Stimulated activated CD4-positive, alpha-beta T cell treated with anti-CD3 and anti-CD28 coated beads, Interleukin-1b, Interleukin-23, amount 100 ng/mL, for 1 hour (primary cell): ENCODE measurements at places on chromosomes 1 and 21.

DNA sequence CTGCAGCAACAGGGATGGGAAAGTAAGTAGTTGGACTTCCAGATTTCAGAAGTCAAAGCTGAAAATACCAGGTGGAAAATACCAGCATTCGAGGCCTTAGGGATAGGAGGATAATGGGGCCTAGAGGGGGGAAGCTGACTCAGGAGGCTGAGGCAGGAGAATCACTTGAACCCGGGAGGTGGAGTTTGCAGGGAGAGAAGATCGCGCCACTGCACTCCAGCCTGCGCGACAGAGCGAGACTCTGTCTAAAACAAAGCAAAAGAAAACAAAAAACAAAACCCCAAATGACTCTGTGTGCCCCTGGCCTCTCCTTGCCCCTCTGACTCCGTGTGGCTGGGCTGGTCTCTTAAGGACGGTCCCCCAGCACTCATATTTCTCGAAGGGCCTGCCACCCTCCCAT lies 3.4 kb downstream of the SH2D2A start:
- no peak for DNase-seq

DNA sequence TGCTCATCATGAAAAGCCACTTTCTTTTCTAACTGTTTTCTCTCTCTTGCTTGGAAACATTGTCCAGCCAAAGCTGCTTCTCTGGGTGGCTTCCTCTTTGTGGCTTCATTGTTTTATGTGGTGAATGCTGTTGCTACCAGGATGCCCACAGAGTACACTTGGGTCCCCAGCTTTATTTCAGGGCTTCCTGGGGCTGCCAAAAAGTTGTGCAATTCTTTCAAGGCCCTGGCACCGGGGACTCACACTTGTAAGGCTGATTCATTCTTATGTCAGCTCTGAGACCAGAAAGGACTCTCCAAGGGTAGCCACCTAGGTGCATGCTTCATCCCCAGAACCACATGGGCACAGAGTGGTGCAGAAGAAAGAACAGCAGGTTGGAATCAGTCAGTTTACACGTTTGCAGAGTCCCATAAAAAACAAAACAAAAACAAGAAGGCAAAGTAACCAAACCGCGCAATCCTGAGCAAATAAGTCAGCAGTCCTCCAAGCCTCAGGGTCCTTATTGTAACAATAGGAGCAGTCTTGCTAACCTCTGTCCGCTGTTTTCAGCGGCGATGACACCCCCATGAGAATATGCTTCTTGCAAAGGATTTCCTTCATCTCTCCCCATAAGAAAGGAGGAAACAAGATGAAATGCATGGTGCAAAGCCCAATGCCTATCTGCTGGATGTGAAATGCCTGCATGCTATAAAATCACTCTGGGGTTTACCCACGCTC lies 89.9 kb upstream of the SSX2IP start:
- DNase-seq: no peak

DNA sequence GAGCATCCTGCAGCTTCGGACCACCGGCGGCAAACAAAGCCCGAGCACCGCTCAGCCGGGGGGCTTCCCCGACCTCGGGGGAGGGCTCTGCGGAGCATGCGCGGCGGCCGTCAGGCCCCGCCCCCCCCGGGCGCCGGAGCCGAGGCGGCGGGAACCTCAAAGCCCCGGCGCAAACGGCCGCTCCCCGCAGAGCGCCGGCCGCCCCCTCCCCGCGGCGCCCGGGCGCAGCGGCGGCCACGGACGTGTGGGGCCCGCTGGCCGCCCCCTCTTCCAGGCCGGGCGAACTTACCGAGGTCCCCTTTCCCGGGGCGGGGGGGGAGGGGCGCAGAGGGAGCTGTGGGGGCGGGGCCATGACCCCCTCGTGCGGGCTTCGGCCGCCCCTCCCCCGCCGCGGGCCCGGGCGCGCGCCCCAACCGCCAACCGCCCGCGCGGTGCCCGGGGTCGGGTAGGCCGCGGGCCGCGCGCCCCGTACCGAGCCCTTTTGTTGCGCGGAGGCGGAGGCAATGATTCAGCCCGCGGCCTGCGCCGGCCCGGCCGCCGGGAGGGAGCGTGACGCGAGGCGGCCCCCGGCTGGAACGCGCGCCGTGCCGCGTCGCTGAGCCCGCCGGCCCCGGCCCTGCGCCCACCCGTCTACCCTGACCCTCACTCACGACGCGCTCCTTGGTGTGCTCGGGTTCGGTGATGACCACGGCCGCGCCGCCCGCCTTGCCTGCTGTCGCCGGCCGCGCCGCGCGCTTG lies 1.7 kb downstream of the RCC2 start:
- peak; percentile 41 for DNase-seq

- DNase-seq: no peak
Observed at GRCh38 chr1:48006264-48006663, 9.1 kb upstream of the TRABD2B start.

GRCh38 chr1:36133484-36133883 lies 8.5 kb upstream of the COL8A2 start:
- no peak for DNase-seq

DNA sequence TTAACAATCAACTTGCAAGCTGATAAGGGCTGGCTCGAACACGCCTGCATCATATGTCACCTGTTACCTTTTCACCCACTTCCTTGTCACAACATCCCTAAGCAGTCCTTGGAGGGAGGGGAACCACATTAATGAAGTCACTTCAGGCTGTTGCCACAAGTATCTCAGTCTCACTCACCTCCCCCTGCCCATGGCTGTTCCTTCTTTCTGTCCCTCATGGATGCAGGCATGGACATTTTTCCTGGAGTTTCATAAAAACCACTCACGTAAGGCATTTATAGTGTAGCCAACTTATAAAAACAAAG lies 76.8 kb upstream of the ANGPTL1 start:
- DNase-seq: no peak

DNA sequence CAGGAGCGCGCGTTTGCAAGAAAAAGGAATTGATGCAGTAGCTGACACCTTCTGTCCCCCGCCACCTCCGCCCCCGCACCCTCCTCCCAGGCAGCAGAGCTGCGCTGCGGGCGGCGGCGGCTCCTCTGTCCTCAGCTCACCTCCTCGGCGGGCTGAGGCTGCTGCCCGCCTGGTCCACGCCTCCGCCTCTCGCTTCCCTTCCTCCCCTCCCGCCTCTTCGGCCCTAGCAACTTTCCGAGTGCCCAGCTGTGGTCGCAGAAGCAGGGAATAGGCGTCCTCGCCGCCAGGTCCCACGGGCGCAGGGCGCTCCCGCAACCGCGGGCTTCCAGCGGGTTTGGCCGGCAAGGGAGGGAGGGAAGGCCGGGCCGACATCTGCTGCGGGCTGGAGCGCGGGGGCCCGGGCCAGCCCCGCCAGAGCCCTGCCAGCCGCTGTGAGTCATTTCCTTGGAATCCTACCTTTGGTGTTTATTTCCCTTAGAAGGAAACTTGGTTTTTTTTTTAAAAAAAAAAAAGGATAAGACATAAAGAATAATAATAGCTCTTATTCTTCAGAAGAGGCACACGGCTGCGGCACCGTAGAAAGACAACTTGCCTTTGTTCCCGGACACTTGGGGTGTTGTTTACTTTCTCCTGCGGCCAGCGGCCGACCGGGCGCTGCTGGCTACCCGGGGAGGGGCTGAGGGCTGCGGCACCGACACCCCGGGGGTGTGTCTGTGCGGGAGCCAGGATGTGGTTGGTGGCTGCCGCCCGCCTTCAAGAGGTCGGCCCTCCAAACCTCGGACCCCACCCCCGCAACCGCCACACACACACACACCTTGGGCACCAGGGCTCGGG lies 1.1 kb downstream of the SERTAD4 start:
- no peak for DNase-seq

- DNase-seq: no peak
Observed at GRCh38 chr1:924656-925560, 1.2 kb downstream of the SAMD11 start.

- no peak for DNase-seq
Observed at GRCh38 chr1:157439302-157439954, 112.9 kb downstream of the FCRL5 start.

DNA sequence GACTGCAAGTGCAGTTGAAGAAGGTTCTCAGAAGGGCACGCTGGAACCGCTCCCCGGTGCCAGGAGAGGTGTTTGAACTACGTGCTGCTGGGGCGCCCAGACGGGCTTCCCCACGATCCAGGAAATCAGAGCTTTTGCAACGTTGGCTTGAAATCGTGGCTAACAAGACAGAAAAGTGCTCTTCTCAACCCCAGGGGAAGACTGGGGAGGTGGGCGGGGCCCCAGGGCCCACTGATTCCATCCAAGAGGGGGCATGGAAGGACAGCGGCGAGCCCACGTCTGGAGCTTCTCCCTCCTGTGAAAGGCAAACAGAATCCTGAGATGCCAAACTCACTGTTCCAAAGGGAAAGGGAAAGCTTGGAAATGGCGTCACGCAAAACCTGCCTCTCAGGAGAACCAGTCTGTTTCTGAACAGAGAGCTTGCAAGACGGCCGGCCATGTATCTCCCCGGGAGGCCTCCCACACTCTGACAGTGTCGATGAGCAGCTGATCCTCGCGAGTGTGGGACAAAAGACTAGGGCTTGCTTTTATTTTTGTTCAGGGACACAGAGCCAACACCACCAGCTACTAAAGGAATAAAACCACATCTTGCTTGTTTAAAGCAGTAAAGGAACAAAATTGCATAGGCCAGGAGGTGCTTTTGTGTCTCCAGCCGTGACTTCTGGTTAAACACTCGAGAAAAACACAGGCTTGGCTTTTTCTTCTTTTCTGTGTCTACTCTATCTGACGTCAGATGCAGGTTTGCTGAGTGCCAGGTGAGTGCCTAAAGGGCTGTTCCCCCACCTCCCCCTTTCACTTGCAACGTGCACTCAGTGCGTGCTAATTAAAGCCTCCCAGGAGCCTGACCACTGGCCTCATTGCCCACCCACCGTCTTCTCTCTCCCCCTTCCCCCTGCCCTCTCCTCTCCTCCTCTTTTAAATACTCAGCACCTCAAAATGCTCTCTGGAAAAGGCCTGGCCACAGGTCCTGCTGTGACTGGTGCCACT lies 41.5 kb downstream of the LRRC3 start:
- no peak for DNase-seq

DNA sequence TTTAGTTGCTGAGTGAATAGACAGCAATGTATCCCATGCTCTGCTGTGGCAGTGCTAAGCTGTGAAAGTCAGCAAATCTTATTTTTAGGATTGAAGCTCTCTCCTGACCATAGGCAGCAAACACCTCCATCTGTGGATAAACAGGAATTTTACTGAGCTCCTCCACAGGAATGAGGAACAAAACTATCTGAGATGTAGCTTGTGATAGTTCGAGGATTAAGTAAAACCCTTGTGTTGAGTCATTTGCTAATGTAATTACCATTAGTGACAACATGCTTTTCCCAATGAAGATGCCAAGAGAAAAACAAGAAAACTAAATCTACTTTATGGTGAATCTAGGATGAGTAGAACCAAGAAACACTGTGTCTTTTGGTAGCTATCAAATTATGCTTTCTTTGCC lies 122.7 kb downstream of the CLEC20A start:
- no peak for DNase-seq

- DNase-seq: no peak
Observed at GRCh38 chr1:66506991-66507390, 27.0 kb upstream of the SGIP1 start.

DNA sequence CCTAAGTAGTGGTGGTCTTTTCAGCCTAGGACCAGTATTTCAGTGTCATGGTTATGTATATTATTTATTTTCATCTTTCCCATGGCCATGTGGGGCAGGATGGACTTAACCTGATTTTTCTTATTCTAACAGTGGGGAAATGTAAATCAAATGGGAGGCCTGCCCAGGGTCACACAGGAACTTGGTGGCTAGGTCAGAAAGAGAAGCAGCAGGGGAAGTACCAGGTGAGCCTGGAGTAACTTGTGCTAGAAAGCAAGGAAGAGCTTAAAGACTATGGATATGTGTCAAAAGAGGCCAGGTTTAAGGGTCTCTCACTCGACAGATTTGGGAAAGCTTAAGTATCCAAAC lies 936 bp downstream of the ZFP69B start:
- no peak for DNase-seq

- DNase-seq: no peak
Observed at GRCh38 chr1:217673387-217673786, 42.2 kb downstream of the SPATA17 start.

- DNase-seq: no peak
Observed at GRCh38 chr1:240538776-240539430, 73.1 kb downstream of the GREM2 start.

DNA sequence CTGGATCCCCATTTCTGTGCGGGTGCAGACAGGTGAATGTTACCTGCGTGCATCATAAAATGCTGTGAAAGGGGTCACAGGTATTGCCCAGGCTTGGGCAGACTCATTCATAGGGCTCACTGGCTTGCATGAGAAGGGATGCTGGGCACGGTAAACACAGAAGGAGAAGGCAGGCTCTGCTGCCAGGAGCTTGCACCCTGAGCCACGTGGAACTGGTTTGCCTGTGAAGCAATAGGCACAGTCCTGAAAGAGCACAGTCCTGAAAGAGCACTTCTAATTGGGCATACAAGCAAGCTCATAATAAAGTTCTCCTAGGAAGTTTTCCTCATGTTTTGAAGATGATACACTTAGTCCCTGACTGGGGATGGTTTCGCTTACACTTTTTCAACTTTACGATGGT lies 40.9 kb downstream of the GALNT2 start:
- DNase-seq: no peak

- DNase-seq: no peak
Observed at GRCh38 chr1:166432655-166433054, 265.9 kb upstream of the FAM78B start.

DNA sequence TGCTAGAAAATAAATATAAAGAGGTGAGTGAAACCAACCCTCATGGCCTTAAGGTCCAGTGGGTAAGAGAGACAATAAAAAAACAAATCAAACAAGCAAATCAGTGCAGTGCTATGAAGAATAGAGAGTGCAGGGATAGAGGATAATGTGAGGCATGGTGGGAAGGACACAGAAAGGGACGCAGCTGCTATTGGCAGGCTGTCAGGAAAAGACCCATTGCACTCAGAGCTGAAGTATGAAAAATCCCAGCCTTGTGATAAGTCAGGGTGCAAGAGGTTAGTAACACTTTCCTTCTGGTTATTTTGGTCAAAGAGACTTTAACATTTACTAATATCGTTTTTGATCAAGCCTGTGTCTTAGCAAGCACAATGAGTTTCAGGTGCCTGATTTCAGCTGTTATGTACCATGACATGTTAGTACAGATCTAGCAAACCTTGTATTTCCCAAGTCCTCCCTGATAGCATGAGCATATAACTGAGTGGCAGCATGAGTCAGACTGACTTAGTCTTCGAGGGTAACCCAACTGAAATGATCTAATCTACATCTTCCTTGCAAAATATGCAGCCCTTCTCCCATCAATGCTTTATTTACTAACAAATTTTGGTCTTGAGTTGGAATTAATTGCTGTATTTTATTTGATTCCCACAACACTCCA lies 31.7 kb downstream of the CHML start:
- no peak for DNase-seq

DNA sequence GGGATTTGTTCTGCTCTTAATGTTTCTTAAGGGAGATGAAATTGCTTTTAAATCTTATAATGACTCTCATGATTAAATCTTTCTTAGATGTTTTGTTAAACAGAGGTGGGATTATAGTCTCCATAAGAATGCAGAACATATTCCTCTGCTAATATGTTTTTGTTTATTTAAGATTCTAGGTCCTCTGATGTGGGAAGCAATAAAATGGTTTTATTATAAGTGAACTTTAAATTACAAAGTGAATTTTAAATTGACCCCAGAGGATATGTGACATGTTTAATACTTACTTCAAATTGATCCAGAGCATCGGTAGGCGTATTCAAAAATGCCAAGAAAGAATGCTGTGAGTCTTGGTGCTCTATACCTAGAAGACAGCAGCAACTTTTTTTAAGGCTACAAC lies 129.4 kb downstream of the COQ8A start:
- DNase-seq: no peak
